ENCODE measurements at places on chromosomes 11 and 22.

DNA sequence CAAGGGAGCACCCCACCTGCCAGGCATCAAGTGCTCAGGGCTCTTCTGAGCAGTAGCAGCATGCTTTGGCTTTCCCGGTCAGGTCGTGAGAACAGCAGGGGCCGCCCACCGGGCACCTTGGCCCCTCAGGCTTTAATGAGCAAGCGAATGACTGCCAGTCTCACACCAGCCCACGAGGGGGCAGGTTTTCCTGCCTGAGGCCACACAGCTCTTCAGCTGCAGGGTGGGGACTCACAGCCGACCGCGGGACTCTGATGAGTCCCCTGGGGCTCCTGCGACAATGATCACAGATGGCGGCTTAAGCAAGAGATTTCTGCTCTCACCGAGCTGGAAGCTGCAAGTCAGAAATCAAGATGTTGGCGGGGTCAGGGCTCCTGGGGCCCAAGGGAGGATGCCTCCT is 14.3 kb upstream of the FGF19 start:
- peak; percentile 41 for DNase-seq

DNA sequence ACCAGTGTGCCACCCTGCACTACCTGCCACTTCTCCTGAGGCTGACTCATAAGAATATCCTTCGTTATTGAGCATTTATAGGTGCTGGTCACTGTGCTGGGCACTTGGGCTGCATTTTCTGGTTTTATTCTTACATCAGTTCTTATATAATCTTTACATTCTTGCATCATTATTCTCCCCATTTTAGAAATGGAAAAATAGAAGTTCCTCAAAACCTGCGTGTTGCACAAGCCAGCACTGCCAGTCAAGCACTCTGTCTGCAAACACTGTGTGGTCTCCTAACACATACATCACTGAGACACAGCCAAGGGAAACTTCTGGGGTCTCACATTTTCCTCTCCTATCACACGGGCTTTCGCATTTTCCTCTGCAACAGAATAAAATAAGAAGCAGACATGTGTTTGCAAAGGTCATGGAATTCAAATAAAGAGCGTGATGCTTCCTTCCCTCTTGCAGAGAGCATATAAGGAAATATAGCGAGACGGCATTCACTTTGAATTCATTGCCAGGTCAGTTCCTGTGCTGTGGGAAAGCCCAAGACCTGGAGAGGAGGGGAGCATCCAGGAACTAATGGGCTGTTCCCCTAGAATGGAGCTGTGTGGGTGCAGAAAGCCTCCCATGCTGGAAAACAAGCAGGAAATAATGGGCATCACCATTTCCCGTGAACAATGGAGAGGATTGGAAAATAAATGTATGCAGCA is 73.9 kb upstream of the SEZ6L start:
- no peak for DNase-seq

DNA sequence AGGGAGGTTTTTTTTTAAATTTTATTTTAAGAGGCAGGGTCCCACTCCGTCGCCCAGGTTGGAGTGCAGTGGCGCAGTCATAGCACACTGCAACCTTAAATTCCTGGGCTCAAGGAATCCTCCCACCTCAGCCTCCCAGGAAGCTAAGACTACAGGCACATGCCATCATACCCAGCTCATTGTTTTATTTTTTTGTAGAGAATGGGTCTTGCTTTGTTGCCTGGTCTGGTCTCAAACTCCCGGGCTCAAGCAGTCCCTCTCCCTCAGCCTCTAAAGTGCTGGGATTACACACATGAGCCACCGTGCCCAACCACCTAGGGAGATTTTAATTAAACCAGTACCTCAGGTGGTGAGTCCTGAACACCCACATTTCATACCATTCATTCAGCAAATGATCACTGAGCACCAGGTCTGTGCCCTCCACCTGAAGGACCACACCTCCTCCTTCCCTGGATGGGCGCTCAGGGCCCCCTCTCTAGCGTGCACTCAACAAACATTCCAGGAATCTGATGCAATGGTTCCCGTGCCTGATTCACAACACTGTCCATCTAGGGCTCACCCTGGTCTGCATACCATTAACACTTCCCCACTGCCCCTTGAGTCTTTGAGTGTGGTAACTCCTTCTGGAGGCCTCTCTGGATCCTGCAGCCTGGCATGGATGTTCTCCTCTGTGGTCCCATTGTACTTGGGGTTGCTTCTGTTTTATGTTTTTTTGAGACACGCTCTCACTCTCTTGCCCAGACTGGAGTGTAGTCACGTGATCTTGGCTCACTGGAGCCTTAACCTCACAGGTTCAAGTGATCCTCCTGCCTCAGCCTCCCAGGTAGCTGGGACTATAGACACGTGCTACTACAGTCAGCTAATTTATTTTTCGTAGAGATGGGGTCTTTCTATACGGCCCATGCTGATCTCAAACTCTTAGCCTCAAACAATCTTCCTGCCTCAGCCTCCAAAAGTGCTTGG is 9.6 kb upstream of the MYH9 start:
- peak; percentile 85 for DNase-seq

GRCh38 chr11:127552446-127552845 is 551.9 kb upstream of the KIRREL3 start:
- DNase-seq = no peak

DNA sequence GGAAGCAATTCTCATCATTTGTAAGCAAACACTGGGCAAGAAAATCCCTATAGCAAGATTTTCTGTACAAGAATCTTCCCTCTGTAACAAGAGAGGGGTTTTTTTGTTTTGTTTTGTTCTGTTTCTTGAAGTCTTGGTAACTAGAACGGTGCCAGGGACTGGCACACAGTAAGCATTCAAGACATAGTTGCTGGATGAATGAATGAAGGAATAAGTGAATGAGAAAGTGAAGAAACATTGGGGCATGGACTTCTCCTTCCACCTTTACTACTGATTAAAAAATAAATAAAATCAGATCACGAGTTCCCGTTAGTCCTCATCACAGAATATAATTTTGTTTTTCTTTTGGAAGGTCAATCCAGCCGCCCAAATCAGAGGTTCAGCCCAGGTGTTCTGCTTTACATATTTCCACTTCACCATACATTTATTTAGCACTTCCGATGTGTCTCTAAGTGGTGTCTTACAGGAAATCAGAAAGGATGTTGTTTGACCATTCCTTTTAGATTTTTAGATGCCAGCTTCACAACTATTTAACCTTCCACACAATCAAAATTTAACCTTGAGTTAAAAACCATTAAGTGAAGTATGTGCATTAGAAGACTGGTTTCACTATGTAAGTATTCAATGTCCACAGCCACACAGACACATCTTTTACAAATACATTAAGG is 281.2 kb downstream of the CADM1 start:
- no peak for DNase-seq

- no peak for DNase-seq
These were observed 71.5 kb upstream of the RTL6 start for GRCh38 chr22:44569561-44569991.
